ENCODE measurements at places on chromosomes 13 and 19.

GRCh38 chr13:40060296-40061007, 405.0 kb downstream of the COG6 start:
- DNase-seq, result peak; percentile 37

DNA sequence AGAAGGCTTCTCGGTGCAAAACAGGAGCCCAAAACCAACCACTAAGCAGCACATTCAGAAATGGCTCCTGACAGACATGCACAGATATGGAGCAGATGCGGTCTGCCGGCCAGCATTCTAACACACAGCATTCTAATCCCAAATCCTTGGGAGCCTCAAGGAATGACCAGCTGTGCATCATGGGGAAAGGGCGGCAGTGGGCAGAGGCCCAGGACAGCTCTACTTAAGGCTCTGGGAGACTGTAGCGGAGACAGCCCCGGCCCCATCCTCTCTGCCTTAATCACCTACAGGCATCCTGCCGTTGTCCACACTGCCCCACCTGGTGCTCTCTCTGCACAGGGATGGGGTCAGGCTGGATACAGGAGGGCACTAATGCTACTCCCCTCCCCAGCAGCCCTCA, 1016.0 kb downstream of the UQCRFS1 start:
- DNase-seq, result no peak

- no peak for DNase-seq
Observed at GRCh38 chr13:106651442-106651841, 83.5 kb upstream of the ARGLU1 start.

GRCh38 chr13:114130837-114131582, 1.4 kb downstream of the RASA3 start:
- DNase-seq, result peak; percentile 44

- DNase-seq, result no peak
Observed at GRCh38 chr19:35247526-35248309, 1.1 kb upstream of the LSR start.

GRCh38 chr13:46165485-46166223, 16.3 kb downstream of the LCP1 start:
- no peak for DNase-seq

GRCh38 chr13:24192811-24193162, 32.3 kb downstream of the SPATA13 start:
- DNase-seq, result no peak

DNA sequence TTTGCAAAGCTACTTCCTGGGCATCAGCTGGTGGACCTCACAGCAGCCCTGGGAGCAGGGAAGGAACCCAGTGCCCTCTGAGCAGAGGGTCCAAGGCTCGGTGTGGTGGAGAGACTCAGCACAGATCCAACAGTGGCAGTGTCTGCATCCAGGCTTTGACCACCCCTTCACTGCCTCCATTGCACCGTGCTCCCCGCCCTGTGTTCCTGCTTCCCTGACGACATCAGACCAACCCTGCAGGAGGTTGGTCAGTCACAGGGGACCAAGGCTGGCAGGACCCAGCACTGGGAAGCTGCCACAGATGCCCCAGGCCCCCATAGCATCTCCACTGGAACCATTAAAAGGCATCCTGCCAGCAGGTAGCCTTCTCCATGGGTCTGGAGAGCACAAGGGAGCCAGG, 7.8 kb upstream of the VSTM2B start:
- no peak for DNase-seq

- DNase-seq, result no peak
Observed at GRCh38 chr13:33146843-33147611, 130.8 kb downstream of the KL start.

DNA sequence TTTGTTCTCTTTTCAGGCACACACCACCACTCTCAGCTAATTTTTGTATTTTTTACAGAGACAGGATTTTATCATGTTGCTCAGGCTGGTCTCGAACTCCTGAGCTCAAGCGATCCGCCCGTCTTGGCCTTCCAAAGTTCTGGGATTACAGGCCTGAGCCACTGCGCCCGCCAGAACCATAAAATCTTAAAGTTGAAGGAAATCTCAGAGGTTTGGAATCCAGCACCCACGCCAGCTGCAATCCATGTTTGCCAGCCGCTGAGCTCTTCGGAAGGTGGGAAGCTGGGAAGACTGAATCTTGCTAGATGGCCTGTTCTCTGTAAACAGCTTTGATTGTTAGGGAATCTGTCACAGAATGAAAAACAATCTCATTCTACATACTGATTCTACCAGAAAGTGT, 38.5 kb downstream of the SPATA13 start:
- no peak for DNase-seq

- no peak for DNase-seq
Observed at GRCh38 chr19:1385816-1386215, 2.1 kb downstream of the NDUFS7 start.

- no peak for DNase-seq
Observed at GRCh38 chr19:48551437-48552302, at the start of gene SULT2B1. SULT2B1 (plus strand) TSS chr19:48552172; CDS start chr19:48552253, 81 bp downstream.

- no peak for DNase-seq
Observed at GRCh38 chr19:50628146-50628545, 11.5 kb downstream of the SYT3 start.

DNA sequence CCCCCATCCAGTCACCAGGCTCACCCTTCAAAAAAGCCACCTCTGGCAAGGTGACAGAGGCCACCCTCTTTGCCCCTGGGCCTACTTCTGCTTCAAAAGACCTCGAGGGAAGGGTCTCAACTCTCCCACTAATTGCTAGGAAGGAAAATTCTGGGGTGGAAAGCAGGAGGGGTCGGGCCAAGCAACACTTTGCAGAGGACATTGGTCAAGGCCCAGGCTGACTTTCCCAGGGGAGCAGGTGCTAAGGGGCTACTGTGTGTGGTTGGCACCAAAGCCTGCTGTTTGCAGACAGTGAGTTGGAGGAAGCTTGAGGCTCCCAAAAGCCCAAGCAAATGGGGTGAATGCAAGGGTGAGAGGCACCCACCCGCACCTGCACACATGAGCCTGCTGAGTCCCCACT, 28.6 kb upstream of the VSTM2B start:
- no peak for DNase-seq

DNA sequence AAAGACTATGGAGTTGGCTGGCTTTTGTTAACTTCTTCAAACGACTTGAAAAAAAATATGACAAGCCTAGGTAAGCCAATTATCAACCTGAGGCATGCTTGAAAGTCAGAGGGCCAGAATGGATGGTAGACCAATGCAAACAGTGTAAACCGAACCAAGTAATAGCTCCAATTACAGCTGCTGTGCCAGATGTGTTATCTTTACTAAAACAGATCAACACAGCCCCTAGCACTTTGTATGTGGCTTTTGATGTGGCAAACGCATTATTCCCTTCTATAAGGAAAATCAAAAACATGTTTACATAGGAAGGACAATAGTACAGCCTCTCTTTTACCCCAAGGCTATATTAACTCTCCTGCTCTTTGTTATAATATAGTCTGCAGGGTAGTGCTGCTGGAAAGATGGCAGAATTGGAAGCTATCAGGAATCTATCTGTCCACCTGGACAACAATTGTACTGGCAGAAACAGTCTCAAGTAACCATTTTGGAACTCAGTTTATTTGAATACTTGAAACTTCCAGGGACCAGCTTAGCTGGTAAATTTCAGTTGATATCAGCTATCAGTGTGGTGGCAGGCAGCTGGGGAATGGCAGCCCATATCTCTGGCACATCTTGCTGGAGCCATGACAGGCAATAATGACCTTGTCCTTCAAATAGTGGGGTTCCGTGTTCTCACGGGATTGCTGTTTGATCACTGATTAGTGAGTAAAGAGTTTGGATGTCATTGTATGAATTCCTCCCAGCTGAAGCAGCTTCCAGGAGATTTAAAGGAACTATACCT, 144.4 kb upstream of the WASF3 start:
- no peak for DNase-seq

DNA sequence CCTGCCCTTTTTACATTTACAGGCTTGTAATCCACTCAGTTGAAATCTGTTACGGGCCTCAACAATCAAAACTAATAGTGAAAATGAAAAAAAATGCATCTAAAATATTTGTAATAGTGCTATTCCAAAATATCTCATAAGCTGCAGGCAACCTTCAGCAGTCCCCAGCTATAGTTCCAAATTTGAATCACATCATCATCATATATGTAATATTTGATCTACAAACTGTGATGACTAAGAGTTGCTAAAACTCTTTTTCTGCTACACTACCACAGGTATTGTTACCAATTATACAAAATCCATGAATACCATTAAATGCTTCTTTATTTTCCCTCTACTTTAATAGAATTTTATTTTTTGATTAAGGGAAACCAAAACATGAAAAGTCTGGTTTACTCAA, 121.4 kb upstream of the RFC3 start:
- no peak for DNase-seq

DNA sequence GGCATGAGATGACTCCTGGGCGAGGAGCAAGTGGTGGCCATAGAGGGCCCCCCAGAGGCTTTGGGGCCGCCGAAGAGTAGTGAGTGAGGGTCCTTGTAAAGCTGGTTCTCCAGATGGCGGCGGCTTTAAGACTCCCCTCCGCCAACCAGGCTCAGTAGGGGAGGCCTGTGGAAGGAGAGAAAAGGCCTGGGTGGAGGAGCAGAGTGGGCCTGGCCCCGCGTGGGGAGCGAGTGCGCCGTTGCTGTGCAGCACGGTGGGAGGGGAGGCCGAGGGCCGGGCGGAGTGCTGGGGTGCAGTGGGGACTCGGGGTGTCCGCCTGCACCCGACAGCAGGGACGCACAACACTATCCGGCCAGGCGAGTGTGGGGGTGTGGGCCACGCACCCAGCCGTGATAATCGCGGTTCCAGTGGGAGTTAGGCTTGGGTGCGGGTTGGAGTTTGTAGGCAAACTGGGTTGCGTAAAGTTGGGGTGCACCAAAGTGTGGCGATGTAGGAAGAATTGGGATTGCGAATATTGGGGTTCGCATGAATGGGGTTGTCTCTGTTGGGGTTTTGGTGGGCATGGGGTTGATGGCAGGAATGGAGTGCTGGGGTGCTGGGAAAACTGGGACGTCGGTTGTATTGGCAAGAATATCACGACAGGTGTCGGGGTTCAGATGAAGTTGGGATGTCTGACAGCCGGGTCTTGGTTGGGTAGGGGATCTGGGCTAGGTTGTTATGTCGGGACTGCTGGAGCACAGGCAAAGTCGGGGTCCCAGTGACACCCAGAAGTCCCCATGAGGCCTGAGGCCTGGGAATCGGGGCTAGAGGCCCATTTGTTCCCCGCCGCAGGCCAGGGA, 687 bp upstream of the CIRBP start:
- DNase-seq, result no peak

DNA sequence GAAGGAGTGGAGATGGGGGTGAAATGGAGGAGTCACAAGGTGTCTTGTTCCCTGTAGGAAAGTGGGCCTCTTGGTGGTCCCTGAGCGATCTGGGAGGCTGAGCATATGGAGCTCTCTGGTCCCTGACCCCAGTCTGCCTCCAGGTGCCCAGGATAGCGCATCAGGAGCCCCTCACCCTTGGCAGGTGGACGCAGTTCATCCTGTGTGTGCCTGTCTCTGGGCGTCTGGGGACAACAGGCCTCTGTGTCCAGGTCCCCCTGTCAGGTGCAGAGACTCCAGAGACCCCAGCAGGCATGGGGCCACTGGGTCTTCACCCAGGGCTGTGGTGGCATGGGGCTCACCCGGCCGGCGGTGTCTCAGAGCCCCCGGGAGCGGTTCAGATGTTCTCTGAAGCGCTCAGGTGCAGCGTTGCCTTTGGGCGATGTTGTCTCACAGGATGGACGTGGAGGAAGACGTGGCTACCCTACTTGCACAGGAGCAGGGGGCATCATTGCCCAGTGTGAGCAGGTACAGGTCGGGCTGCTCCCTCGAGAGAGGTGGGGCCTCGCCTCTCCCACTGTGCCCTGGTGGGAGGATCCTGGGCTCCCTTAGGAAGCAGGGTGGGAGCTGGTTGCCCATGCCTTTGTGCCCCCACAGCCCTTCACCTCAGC, 58.1 kb upstream of the TPM4 start:
- DNase-seq, result no peak

- DNase-seq, result no peak
Observed at GRCh38 chr19:39927076-39927475, 7.4 kb downstream of the FCGBP start.

GRCh38 chr19:48513289-48514122, 1.9 kb upstream of the LMTK3 start:
- peak; percentile 75 for DNase-seq

- DNase-seq, result no peak
Observed at GRCh38 chr19:51194527-51195315, 30.2 kb upstream of the CD33 start.

DNA sequence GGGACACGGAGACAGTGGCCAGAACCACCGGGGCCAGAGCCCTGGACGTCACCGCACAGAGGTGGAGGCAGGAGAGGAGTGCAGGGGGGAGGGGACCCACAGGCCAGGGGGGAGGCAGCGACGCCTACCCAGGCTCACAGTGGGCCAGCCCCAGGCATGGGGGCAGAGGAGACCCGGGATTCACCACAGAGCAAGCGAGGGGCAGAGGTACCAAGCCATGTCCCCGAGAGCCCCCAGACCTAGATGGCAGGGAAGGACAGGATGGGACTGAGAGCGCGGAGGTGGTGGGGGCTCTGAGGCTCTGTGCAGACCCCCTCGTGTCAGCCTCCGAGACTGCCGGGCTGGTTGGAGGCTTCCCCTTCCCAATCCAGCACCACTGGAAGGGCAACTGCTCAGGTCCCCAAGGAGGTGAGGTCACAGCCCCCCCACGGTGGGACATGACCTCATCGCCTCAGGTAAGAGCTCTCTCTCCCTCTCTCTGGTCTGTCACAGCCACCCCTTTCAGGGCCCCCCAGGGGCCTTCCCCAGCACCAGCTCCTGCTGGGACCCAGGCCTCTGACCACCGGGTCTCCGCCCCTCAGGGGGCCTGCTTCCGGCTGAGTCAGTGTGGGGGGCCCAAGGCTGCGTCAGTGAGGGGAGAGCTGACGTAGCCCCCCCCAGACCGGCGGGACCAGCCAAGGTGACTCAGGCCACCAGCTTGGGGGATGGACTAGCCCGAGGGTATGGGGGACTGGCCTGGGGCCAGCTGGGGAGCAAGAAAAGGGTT, 2.2 kb upstream of the IL11 start:
- DNase-seq, result no peak

GRCh38 chr13:26681036-26681435, 79.5 kb downstream of the GPR12 start:
- no peak for DNase-seq

DNA sequence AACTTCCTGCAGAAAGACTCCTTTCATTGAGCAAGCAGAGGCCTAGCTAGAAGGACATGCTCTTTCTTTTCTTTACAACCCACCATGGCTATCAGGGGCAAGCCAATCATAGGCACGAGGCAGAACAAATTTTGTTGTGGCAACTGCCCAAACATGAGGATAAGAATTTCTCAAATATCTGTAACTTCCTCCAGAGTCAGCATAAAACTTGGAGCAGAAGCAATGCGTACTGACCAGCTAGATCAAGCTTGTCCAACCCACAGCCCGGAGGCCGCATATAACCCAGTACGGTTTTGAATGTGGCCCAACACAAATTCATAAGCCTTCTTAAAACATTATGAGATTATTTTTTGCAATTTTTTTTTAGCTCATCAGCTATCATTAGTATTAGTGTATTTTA, 87.0 kb upstream of the SOX21 start:
- DNase-seq, result no peak
